ENCODE measurements at places on chromosomes 3 and 15.

- no peak for DNase-seq
Observed at GRCh38 chr3:146350852-146351251, 99.9 kb upstream of the PLSCR4 start.

- no peak for DNase-seq
Observed at GRCh38 chr3:46881596-46882376, 4.3 kb downstream of the PTH1R start.

GRCh38 chr3:195913382-195913781, 5.0 kb upstream of the TNK2 start:
- DNase-seq, result no peak

GRCh38 chr15:39925112-39925842, 5.2 kb upstream of the GPR176 start:
- DNase-seq, result peak; percentile 63

DNA sequence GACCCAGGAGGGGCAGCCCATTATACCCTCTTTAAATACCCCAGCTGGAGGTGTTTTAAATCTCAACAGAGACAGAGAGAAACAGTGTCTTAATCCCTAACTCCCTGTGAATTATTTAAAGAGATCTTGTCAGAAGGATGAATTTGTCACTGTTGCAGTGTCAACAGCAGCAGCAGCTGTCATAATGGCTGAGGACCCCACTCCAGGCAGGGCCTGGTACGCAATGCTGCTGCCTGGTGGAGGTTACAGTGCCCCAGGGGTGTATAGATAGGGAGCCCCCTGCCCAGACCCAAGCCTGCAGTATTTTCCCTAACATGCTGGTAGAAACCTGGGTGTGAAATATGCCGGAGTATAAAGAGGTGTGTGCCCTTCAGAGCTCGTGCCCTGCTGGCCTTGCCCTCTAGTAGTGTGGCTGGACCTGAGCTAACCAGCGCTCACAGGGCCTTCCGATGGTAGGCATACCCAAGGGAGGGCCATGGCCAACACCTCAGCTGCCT, 143.0 kb downstream of the EPHB1 start:
- DNase-seq, result no peak

GRCh38 chr3:179108086-179108485, 36.5 kb upstream of the ZMAT3 start:
- peak; percentile 43 for DNase-seq

DNA sequence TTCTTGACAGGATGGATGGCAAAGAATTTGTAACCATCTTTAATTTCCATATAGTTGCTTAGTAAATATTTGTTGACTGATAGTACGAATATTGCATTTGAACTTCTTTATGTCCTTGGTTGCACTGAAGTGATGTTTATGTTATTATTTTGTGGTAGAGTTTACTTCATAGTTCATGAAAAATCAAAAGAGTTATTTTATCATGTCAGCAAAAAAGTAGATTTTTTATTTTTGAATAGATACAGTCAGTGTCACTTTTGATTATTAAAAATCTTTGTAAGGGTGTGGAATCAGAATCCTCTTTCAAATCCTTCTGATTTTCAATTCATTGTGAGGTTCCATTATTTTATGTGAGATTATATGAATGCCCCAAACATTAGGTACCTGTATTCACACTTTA, 35.0 kb downstream of the FILIP1L start:
- no peak for DNase-seq

GRCh38 chr3:125072749-125073389, 17.1 kb upstream of the HEG1 start:
- DNase-seq, result no peak

DNA sequence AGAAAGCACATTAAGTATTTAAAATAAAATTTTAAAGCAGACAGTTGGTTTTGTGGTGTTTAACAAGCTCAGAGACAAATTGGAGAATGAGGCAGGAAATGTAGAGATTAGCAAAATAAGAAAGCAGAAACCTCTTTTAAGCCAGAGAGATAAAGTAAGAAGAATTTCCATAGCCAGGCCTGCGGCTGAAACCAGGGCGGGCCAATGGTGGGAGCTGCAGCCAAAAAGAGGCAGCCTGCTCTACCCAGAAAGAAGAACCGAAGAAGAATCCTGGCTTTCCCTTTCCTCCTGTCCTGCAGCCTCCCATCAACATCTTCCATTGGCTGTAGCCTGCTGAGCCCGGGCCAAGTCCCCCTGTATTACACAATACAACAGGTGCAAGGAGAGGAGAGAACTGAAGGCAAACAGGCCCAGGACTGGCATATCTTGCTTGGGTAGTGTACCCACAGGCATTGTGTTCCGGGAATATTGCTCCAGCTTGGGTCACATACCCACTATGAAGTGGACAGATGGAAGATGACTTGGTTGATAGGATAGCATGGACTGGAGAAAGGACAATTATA, 11.5 kb upstream of the TFG start:
- no peak for DNase-seq

DNA sequence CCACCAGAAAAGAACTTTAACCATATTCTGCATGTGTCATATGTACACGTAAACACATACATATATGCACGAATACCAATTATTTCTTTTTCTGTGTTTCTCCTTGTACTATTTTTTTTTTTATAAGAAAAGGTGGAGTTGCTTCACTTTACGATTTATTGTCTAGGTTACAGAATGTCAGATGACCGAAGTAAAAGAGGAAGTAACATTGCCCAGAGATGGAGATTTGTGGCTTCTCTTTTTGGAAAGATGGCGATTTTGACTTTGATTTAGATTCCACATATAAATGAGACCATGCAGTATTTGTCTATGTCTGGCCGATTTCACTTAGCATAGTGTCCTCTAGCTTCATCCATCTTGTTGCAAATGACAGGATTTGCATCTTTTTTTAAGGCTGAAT, 293.1 kb downstream of the SV2B start:
- no peak for DNase-seq

DNA sequence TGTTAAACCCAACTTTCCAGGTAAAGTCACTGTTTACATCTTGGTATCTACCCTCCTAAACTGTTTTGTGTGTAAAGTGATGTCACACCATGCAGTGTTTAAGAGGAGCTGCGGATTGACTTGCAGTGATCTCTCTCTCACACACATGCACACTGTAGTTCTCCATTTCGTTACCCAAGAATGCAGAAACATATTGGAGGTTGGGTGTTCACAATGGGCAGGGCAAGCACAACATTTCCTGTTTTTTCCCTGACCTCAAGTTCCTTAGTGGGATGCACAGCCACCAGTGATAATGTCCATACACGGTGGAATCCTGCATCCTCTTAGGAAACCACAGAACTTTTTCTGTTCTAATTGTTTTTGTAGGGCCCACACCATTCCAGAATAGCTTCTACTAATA, 85.3 kb upstream of the CFAP20DC start:
- DNase-seq, result no peak

DNA sequence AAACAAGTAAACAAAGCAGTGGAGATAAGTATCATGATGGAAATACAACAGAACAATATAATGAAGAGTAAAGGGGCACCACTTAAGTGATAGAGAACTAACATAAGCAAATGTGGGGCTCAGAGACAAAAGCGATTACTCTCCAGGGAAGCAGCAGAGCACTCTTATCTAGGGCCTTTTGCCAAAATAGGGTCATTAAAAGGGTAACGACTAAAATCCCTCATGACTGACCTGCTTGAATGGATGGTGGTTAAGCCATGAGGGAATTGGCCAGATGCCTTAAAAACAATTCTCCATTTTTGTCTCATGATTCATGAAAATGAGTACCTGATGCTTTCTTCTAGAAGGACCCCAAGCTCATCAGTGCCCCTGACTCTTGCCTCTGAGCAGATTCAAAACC, 3.2 kb upstream of the SLC7A14 start:
- DNase-seq, result peak; percentile 18

GRCh38 chr3:184029443-184029842, 2.1 kb upstream of the HTR3D start:
- DNase-seq, result no peak

DNA sequence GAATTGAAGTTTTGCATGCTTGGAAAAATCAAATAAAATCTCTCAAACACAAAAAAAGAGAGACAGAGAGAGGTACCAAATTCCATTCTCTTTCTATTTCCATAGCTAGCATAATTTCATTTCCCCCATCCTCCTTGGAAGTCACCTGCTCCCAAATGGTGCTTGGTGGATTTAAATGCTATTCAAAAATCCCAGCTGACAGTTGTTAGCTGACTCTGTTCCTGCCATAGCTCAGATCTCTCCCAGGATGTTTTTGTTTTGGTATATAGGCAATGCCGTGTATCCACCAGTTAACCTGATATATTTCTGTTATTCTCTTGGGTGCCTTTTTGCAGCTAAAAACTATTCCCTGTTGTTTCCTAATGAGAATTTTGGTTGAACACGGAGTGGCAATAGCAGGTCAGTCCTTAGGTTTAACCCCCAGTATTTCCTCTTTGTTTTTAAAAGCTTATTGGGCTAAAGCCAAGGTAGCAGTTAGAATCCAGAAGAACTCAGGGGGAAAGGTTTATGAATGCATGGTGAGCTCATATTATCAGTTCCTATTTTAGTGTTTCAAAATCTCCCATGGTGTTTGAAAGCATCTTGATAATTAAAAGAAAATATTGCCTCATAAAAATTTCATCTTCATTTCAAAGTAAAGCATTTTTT, 240.0 kb upstream of the GBE1 start:
- no peak for DNase-seq
